ENCODE measurements at places on chromosomes 11 and 22.

GRCh38 chr11:45472716-45473317 is 186.7 kb upstream of the SYT13 start:
- no peak for DNase-seq

- DNase-seq: no peak
Observed at GRCh38 chr22:37054056-37054395, 2.5 kb downstream of the KCTD17 start.

- DNase-seq: no peak
Observed at GRCh38 chr11:36976741-36977140, 378.7 kb upstream of the RAG2 start.

DNA sequence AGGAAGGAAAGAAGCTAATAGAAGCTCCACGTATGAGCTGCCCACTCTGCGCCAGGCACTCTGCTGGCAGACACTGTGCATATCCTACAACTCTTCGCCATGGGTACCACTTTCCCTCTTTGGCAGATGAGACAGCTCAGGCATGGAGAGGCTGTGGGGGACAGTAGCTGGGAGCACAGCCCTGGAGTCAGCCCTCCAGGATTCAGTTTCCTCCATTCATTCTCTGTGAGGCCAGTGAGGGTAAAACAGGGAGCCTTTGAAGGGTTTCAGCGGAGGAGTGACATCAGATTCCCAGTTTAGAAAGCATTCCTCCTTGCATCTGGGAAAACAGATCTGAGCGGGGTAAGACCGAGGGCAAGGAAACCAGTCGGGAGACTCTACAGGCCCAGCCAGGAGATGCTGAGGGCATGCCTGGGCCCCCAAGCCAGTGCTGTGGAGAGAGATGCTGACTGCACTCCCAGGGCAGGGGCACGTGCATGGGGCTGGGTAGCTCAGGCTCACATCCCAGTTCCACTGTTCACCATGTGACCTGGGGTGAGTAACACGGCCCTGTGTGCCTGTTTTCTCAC is 58.3 kb upstream of the EMID1 start:
- DNase-seq: no peak

DNA sequence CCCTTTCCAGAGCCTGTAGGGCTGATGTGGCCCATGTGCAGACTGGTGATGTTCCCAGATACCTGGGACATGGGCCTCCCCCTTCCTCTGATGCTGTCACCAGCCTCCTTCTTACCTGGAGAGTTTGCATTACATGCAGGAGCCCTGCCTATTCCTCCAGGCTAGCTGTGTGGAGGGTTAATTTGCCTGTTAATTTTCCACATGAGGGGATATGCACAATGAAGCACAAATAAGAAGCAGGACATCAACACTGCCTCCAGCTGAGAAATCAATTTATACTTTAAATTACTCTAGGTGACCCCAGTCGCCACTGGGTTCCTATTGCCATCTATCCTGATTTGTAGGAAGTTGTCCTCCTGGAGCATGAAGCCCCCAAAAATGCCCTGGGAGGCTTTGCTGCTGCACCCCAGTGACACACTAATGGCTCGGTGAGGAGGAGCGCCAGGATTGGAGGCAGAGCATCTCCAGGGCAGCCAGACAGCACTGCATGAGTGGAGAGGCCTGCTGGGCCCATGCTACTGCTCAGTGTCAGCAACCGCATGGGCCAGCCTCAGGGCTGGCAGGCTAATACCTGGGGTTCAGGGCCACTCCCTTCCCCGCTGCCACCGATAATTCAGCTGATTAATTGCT is 101.6 kb upstream of the USP47 start:
- DNase-seq: no peak

All from renal cortex interstitium (tissue), 15 donors.